ENCODE measurements at places on chromosomes 7 and 10.

GRCh38 chr10:11430421-11431215, 180.8 kb downstream of the USP6NL start:
- H3K27me3 ChIP-seq: peaks cover 2% of the 10 kb centered on the region
- no peak overlapping the region for H3K4me3 ChIP-seq
- H3K36me3 ChIP-seq: peaks cover 3% of the 10 kb centered on the region
- no peak overlapping the region for H3K27ac ChIP-seq

DNA sequence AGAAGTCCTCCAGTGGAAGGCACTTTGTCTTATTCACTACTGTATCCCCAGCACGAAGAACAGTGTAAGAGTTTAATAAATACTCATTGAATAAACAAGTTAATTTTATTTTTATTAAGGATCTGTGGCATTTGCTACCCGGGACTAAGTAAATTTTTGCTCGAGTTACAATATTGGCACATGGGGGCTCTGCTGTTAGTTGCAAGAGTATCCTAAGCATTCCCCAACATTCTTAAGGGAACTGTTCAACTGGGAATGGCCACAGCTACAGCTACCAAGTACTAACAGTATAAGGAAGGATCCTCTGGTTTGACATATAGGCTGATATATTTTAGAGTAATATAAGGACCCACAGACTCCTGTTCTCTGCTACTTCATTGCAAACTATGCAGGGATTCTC, 8.7 kb upstream of the LRRTM3 start:
- H3K4me1 ChIP-seq: no peaks in the 10 kb centered on the region
- H3K27ac ChIP-seq: no peak overlapping the region
- DNase-seq: no peak
- no peaks in the 10 kb centered on the region for H3K27me3 ChIP-seq
- no peaks in the 10 kb centered on the region for H3K36me3 ChIP-seq
- no peak overlapping the region for H3K4me3 ChIP-seq

DNA sequence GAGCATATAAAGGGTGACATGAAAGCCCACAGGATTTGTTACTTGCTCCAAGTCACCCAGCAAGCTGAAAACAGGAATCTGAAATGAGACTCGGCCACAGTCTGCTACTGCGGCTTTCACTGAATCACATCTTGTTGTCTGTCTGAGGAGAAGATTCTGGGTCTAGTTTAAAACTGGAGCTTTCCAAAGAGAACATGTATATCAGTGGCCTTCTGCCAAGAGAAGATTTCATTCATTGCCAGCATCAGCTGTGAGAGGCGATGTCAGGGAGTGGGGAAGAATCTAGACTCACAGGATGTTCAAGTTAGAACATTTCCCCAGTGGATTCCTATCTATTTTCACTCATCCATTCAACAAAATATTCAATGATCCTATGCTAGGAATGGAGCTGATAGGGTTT, 122.8 kb downstream of the GALNT17 start:
- no peak for DNase-seq
- no peaks in the 10 kb centered on the region for H3K4me1 ChIP-seq
- H3K27me3 ChIP-seq: no peaks in the 10 kb centered on the region
- H3K4me3 ChIP-seq: no peak overlapping the region

DNA sequence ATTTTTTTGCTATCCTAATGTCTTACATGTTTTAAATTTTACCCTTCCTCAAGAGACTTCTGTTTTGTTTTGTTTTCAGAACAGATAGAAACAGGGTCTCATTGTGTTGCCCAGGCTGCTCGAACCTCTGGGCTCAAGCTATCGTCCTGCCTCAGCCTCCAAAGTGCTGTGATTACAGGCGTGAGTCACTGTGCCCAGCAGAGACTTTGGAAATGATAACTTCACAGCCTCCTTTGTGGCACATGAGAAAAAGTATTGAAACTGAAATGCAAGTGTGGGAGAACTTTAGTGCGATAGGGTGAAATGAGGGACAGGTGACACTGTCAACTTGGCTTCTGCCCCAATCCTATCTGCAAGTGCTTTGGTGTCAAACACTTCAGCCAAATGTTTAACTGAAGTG, 21.6 kb downstream of the IRF5 start:
- no peak for DNase-seq
- no peaks in the 10 kb centered on the region for H3K27me3 ChIP-seq
- H3K4me1 ChIP-seq: peaks cover 10% of the 10 kb centered on the region

- H3K36me3 ChIP-seq: peaks cover 46% of the 10 kb centered on the region
- DNase-seq: no peak
- H3K4me1 ChIP-seq: peaks cover 39% of the 10 kb centered on the region
- H3K4me3 ChIP-seq: no peak overlapping the region
These were observed 7.8 kb downstream of the FBXW4 start for GRCh38 chr10:101687071-101687658.

DNA sequence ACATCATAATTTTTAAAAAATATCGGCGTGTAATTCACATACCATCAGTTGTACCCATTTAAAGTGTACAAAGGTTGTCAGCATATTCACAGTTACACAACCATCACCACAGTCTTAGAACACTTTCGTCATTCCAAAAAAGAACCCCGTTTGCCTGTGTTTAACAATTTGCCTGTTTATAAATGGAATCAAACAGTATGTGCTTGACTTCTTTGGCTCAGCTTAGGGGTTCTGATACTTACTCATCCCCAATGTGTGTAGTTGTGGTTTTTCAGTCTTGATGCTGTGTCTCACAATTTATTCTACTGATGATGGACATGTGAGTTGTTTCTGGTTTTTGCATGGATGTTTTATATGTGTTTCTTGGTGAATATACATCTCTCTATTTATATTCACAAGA, 50.0 kb downstream of the PRPF18 start:
- no peaks in the 10 kb centered on the region for H3K4me1 ChIP-seq
- no peak overlapping the region for H3K27ac ChIP-seq
- H3K27me3 ChIP-seq: no peaks in the 10 kb centered on the region
- DNase-seq: no peak

DNA sequence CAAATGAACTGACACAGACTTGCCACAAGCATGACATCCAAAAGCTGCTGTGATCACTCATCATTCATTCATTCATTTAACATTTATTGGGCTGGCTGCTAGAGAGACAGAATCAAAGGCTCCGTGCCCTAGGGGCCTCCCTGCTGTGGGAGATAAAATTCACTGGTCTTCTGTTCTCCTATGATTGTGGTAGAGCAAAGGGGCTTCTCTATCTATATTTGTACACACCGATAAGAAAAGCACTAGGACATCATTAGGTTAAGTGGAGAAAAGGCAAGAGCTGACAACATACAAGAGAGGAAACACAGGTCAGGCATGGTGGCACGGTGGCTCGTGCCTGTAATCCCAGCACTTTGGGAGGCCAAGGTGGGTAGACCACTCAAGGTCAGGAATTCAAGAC, 847.0 kb downstream of the TYW1 start:
- H3K36me3 ChIP-seq: no peaks in the 10 kb centered on the region
- H3K27ac ChIP-seq: no peak overlapping the region
- no peak overlapping the region for H3K4me3 ChIP-seq
- no peaks in the 10 kb centered on the region for H3K27me3 ChIP-seq

DNA sequence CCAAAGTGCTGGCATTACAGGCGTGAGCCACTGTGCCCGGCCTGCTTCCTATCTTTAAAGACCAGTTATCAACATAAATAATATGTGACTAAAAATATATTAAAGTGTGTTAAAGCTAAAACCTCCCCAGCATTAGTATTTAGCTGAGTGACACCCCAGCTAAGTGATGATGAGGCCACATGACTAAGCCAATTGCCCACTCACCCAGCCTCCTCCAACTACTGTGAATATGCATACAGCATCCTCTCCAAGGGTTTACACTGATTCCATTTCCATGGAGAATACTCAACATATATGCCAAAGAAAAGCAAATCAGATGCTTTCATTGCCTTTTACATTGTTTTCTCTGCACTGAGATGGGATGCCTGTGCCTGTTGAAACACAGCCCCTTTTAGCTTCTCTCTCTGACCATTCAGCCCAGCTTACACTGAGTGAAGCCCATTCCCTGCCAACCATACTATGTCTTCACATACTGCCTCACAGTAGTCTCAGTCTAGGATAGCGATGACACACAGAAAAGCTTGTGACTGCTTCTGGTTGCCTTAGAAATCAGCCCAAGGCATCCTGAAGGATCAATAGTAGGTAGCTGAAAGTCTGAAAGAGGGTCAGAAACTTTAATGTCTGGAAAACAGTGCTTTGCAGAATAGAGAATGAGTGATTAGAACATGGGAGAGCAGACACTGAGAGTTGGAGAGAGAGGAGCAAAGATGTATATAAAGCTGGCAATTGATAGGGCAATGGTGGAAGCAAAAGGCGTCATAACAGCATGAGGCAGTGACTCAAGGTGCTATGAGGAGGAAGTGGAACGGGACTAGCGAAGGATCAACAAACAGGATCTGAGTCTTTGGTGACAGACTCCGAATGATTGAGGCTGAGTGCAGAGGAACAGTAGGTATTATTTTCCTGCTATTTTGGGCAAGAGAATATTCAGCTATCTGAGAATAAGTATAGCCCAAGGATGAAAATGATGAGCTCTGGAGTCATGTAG, 19.8 kb upstream of the ATE1 start:
- H3K4me3 ChIP-seq: no peak overlapping the region
- no peak for DNase-seq
- no peaks in the 10 kb centered on the region for H3K36me3 ChIP-seq
- H3K27ac ChIP-seq: no peak overlapping the region
- no peaks in the 10 kb centered on the region for H3K4me1 ChIP-seq

GRCh38 chr7:36129048-36129534, 24.0 kb upstream of the EEPD1 start:
- H3K4me3 ChIP-seq: no peak overlapping the region
- H3K27me3 ChIP-seq: peaks cover 4% of the 10 kb centered on the region
- no peaks in the 10 kb centered on the region for H3K36me3 ChIP-seq
- no peaks in the 10 kb centered on the region for H3K4me1 ChIP-seq
- H3K27ac ChIP-seq: no peak overlapping the region

DNA sequence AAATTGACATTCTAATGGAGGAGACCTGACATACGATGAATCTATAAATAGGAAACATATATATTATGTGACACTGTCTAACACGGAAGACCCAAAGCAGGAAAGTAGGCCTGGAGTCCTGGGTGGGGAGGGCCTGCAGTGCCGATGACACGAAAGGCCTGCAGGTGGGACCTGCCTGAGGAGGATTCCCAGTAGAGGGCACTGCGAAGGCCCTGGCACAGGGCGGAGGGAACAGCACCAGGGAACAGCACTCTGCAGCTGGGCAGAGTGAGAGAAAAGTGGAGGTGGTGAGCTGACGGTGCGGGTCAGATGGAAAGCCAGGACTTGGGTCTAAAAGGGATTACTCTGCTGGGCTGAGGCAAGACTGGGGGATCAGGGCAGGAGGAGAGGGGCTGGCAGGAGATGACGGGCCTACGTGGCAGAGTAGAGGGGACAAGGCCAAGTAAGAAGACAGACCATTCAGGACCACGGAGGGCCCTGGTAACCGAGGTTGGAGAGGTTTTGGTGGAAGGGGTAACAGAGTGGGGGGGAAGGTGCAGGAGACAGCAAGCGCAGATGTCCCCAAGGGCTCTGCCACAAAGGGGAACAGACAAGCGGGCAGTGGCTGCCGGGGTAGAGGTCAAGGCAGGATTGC, 8.1 kb downstream of the ZNF746 start:
- H3K4me3 ChIP-seq: no peak overlapping the region
- no peak for DNase-seq
- H3K36me3 ChIP-seq: peaks cover 44% of the 10 kb centered on the region
- peaks cover 2% of the 10 kb centered on the region for H3K4me1 ChIP-seq
- H3K27me3 ChIP-seq: no peaks in the 10 kb centered on the region

DNA sequence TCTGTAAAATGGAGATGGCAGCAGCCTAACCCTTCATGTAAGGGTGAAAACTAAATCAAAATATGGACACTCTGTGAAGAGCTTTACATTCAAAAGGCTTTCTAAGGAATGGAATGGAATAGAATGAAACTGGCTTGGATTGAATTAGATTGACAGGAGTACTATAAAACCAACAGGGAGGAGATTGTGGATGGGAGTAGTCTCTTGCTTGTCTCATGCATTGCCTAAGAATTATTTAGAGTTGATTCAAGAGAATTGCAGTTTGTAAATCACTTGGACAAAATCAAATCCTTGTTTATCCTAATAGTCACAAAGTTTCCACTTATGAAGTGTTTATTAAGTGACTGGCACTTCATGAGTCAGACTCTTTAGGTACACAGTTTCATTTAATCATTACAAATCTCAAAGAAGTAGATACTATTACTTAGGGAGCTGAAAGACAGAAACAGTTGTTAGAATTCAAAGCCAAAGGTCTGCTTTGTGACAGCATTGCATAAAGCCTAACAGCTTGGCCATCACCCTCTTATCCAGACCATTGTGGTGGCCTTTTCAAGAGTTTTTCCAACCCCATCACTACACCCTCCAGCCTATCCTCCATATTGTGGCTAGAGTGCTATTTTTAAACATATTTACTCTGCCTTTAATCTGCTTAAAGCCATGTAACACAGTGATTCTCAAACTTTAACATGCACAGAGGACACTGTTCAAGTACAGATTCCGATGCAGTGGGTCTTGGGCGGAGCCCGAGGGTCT, 91.9 kb upstream of the GHITM start:
- no peaks in the 10 kb centered on the region for H3K36me3 ChIP-seq
- H3K27me3 ChIP-seq: peaks cover 8% of the 10 kb centered on the region
- DNase-seq: no peak
- H3K27ac ChIP-seq: no peak overlapping the region

DNA sequence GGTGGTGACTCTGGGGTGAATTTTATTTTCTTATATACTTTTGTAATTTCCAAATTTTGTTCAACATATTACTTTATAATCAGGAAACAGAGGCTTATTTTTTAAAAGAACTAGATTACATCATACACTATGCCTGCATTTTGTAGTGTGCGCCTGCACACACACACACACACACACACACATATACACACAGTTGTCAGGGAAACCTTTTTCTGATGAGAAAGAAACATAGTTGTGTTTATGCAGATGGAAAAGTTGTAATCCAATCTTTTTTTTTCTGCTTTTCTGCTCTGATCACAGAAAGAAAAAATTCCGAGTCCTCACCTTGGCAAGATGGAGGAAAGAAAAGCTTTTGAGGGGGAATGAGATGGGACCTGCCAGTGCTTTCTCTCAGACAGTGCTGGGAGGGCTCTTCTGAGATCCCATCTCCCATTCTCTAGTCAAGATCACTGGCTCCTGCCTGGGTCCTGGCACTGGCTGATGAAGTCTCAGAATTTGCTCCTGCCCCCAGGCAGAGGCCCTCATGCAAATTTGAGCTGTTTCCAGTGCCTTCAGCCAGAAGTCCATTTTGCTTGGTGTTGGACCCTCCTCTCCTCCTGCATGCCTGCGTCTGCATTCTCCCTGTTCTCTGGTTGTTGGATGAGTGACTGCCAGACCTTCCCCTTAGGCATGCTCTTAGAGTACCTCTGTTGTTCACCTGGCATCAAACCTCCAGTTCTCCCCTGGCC, 59.7 kb downstream of the TLL2 start:
- no peak overlapping the region for H3K27ac ChIP-seq
- H3K27me3 ChIP-seq: peaks cover 8% of the 10 kb centered on the region
- no peaks in the 10 kb centered on the region for H3K4me1 ChIP-seq

DNA sequence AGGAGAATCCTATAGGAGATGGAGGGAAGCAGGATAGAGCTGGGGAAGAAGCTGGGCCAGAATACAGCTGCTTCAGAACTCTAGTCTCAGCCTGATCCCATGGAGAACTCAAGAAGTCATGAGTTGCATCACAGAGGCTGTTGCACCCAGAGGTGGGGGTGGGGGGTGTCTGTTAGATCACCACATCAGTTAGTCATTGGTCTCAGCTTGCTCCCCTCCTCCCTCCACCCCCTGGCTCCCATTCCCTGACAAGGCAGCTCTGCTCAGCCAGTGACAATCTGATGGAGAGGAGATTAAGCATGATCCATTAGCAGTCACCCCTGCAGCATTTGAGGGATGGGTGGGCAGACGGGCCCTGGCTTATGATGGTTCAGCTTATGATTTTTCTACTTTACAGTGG, 58.4 kb upstream of the FGL2 start:
- DNase-seq: no peak
- no peaks in the 10 kb centered on the region for H3K4me1 ChIP-seq
- H3K27me3 ChIP-seq: no peaks in the 10 kb centered on the region
- H3K4me3 ChIP-seq: no peak overlapping the region
- H3K27ac ChIP-seq: no peak overlapping the region
